ENCODE measurements at places on chromosomes 11 and 22.

- DNase-seq: peak; percentile 2
Observed at GRCh38 chr11:60634126-60634525, 65.3 kb upstream of the MS4A8 start.

DNA sequence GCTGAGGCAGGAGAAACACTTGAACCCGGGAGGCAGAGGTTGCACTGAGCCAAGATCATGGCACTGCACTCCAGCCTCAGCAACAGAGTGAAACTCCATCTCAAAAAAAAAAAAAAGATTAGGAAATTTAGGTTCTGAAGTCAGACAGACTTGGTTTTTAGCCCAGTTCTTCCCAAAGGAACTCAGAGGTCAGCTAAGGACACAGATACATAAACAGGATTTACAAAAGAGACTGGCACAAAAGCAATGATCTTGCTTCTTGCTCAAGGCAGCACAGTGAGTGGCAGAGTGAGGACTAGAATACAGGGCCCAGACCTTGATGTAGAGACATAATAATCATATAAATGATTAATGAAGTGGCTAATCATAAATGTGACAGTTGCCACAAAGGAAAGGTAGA, 25.4 kb upstream of the RRAS2 start:
- peak; percentile 57 for DNase-seq

GRCh38 chr11:65576867-65577755, 1.3 kb downstream of the EHBP1L1 start:
- peak; percentile 85 for DNase-seq

GRCh38 chr22:26517429-26517828, 5.2 kb upstream of the TFIP11 start:
- DNase-seq: peak; percentile 18

DNA sequence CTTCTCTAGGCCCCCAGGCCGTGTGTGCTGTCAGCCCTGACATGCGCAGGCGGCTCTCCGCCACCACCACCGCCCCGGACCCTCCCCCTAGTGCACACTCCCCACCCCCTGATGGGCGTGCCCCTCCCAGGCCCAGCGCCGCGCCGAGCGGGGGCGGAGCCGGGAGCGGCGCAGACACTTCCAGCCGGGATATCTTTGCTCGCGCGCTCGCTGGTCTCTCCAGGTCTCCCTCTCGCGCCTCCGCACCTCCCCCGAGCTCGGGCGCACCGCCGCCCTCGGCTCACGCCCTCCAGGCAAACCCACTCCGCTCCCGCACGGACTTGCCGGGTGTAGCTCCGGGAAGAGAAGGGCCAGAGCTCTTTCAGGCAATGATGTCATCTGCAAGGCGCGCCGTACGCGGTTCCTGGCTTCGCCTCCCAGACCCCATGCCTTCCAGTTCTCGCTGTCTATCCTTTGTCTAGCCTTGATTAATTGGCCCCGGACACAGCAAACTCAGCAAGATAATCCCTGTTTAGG, at the start of gene SCN3B:
Gene SCN3B (minus strand): TSS at position 59 of the 516 bp plus-strand sequence. CDS start 823 bp downstream, outside the sequence.
- peak; percentile 71 for DNase-seq

- no peak for DNase-seq
Observed at GRCh38 chr11:87059596-87060390, 22.1 kb downstream of the TMEM135 start.

- DNase-seq: no peak
Observed at GRCh38 chr11:12274056-12274455, 103.3 kb upstream of the PARVA start.

DNA sequence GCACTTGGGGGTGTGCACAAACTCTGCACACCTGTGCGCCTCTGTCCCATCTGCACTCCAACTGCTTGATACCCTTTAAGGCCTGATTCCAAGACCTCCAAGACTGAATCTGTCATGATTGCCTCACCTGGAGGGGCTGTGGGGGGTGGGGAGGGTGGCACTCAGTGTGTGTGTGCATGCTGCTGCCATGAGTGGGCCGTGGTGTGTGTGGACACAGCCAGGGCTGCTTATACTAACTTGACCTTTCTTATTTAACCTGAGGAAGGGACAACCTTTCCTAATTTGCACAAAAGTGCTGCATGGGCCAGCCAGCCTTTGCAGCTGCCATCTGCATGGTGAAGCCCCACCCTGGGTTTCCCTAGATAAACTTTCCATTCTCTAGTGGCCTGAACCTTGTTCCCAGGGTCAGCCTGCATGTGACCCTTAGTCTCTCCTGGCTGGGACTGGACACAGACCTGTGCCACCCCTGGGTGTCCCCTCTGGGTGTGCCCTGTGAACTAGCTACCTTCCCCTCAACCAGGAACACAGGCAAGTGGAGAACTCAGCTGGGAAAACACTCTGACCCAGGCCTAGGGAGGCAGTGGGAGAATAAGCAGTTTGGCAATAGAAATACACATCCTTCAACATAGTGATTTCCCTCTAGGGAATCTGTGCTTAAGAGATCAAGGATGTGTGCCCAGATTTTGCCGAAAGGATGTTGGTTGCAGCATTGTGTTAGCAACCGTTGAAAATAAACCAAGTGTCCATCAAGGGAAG, 45.4 kb upstream of the DKK3 start:
- DNase-seq: no peak

- no peak for DNase-seq
Observed at GRCh38 chr22:27983361-27983791, 64.3 kb upstream of the PITPNB start.

DNA sequence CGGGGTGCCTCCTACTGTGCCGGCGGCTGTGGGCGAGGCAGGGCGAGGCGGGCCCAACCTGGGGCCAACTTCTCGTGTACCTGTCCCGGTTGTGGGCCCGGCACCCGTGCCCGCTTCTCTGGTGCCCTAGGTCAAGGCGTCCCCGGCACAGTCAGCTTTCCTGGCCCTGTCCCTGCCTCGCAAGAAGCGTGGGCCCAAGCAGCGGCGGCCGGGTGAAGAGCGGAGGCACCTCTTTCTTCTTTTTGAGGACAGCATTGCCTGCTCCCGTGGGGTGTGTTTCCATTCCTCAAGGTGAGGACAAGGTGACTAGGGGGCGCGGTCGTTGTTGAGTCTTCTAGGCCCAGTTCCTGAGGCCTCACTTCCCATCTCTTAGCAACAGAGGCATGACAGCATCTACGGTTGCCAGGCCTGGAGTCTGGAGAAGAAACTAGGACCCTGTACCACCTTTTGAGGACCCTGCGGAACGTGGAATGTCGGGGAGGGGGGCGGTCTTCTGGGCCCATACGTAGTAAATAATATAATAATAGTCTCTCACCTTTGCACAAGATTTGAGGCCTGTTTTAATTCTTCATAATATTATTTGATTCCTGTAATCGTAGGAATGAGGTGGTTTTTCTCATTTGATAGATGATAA, 418 bp downstream of the ACO2 start:
- no peak for DNase-seq

DNA sequence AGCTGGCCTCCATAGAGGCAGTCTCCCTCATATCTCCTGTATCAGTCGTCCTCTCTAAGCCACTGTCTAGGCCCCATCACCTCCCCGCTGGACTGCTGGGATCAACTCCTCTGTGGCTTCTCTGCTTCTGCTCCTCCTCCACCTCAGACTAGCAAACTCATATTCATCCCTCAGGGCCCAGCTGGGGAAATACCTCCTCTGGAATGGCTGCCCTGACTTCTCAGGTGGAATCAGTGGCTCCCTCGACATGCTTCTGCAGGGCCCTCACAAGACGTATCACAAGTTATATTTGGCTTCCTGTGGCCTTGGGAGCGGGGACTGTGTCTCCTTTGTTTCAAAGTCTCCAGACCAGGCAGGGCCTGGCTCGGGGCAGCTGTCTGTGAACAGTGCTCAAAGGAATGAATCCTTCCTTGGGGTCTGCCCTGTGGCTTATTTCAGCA, 10.0 kb downstream of the SLC29A2 start:
- DNase-seq: no peak

- DNase-seq: no peak
Observed at GRCh38 chr11:128894685-128895084, 3.5 kb downstream of the KCNJ5 start.

DNA sequence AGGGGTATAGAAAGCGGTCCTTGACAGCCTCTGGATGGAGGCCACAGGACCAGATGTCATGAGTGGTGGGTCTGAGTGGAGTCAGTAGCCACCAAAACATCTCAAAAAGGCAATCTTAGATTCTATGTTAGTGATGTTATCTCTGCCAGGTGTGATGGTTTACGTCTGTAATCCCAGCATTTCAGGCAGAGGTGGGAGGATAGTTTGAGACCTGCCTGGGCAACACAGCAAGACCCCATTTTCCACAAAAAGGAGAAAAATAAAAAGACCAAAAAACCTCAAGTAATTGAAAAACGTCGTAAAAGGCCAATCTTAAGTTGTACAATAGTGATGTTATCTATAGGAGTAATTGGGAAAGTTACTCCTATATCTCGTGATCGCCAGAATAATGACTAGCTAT, 3.7 kb upstream of the MTCH2 start:
- no peak for DNase-seq

DNA sequence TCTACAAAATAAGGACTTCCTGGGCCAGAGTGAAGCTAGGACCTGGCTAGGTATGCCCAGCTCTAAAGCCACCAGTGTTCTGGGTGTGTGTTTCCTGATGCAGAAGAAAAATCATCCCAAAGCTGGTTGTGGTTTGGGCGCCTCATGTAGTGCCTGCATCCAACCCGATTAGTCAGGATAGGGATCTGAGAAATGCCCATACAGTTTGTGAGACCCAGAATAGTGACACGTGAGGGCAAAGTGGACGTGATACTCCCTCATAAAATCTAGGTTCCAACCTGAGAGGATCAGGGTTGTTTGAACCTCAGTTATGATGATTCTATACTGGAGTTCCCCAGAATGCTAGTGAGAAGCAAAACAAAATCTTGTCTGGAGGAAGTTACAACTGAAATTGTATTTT, 238.4 kb downstream of the TBC1D22A start:
- DNase-seq: no peak

GRCh38 chr11:74953451-74953850, 4.4 kb downstream of the SPCS2 start:
- DNase-seq: no peak

GRCh38 chr11:3046190-3046589, 11.0 kb downstream of the CARS1 start:
- no peak for DNase-seq

DNA sequence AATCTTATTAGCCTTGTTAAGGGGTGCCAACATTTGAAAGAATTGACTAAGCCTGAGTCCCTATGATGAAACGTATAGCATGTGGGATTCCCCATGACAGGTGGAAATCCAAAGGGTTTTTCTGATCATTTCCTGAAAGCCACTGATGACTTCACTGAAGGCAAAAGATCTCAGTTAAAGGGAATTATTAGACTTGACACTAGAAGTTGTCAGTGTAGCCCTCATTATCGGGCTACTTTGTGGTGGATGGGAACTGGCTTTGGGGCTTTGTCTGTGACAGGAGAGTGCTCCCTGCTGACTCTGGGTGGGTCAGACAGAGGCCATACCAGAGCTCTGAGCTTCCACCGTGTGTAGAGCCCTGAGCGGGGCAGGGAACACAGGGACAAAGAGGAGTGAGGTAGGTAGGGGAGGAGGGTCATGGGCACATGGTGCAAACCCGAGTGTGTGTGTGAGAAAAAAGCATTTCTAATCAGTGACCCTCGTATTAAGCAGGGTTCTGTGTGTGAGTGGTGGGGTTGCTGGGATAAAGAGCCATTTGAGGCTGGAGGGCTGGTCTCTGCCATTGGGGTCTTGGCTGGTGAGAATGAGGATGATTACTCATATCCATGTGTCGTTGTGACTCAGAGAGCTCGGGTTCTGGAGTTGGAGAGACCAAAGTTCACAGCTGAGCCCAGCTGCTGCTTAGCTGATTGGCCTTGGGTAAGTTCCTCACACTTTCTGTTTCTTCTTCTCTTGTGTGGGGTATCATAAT, 101.1 kb downstream of the GRIK4 start:
- DNase-seq: peak; percentile 31

- DNase-seq: no peak
Observed at GRCh38 chr11:130300567-130300966, 14.2 kb downstream of the ZBTB44 start.

DNA sequence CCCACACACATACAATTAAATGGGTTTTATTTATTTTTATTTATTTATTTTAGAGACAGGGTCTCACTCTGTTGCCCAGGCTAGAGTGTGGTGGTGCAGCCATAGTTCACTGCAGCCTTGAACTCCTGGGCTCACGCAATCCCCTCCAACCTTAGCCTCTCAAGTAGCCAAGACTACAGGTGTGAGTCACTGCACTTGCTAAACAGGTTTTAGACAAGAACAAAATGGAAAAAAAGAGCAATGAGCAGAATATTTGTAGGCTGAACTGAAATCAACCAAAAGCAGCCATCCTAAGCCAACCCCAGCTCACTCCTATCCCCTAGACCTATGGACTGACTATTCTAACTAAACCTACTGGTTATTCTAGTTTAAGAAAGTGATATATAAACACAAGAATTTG, 37.8 kb downstream of the MRE11 start:
- no peak for DNase-seq

GRCh38 chr11:95799546-95799945, 9.2 kb downstream of the CEP57 start:
- DNase-seq: no peak

GRCh38 chr11:19437760-19438159, 197.0 kb upstream of the E2F8 start:
- peak; percentile 90 for DNase-seq

DNA sequence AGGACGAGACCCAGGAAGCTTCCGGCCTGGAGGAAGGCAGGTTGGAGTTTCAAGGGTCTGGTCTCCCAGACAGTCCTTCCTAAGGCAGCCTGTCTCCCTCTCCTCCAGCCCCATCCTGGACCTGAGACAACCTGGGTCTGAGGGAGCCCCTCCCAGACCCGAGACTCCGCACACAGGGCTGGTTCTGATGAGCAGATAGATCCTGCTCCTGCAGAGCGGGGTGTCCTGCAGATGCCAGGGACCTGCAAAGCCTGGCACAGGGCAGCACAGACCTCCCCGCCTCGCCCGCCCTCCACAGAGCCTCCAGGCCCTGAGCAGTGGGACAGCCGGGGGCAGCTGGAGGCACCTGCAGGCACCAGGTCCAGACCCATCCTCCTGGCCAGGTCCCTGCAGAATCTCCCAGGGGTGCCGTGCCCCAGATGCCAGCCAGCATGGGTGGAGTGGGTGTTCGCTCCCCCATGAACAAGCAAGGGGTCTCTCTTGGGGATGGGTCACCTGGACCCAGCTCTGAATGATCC, 7.8 kb downstream of the PIM3 start:
- DNase-seq: no peak

DNA sequence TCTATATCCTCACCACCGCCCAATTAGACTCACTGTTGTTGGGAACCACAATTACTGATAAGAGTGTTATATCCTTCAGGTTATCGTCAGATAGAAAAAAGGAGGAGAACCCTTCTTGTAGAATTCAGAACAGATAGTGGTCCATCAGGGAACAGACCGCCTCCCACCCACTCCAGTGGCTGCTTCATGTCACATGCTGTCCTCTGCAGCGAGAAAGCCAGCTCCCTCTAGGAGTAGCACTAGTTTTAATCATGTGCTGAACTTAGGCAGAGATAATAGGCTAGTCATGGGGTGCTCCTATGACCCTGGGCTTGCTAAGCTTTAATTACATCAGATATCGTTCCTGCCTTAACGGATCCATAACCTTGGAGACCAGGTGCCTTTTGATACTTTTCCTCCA, 51.5 kb upstream of the RAB1B start:
- no peak for DNase-seq

GRCh38 chr11:34907934-34908593, 8.1 kb downstream of the APIP start:
- no peak for DNase-seq
